ENCODE measurements at places on chromosomes 12 and 14.

- DNase-seq: peak; percentile 55
Measured at GRCh38 chr14:92706386-92706785, 42.0 kb downstream of the LGMN start.

- no peak for DNase-seq
Measured at GRCh38 chr14:94081386-94081820, 293 bp downstream of the IFI27L1 start.

- peak; percentile 71 for DNase-seq
Measured at GRCh38 chr12:5988659-5989116, 43.6 kb upstream of the ANO2 start.

DNA sequence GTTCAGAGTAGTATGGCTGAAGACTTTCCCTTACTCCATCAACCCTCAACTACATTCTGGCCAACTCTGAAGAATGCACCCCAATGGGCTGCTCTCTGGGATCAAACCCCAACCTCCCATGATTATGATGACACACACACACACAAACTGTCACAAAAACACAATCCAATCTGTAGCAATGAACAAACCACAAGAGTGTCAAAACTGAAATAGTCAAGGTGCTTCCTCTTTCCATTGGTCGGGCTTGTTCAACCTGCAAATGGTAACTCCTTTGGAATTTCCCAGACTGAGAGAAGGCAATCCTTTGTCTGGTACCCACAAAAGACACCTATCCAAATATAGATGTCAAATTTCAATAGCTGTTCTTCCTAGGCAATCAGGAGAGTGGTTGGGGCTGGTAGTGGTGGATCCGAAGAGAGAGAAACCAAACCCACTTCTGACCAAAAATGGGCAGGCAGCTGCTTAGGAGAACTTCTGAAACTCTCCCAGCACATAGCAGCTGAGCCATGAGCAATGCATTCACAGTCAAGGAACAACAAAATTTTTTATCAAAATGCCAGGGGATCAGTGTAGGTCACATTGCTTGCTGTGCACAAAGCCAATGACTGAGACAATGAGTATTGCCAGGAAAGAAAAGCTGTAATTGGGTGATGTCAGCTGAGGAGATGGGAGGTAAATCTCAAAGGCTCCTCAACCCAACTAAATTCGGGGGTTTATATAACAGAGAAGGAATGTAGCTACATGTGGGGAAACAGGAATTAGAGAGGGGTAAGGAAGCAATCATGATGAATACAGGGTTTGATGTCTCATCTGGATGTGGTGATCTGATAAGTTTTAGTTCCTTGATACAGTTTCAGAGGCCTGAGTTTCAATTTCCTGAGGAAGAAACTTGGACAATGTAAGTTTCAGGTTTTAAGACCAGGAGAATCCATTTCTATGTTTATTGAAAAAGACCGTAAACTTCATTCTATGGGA is 191.4 kb downstream of the KITLG start:
- DNase-seq: peak; percentile 20

DNA sequence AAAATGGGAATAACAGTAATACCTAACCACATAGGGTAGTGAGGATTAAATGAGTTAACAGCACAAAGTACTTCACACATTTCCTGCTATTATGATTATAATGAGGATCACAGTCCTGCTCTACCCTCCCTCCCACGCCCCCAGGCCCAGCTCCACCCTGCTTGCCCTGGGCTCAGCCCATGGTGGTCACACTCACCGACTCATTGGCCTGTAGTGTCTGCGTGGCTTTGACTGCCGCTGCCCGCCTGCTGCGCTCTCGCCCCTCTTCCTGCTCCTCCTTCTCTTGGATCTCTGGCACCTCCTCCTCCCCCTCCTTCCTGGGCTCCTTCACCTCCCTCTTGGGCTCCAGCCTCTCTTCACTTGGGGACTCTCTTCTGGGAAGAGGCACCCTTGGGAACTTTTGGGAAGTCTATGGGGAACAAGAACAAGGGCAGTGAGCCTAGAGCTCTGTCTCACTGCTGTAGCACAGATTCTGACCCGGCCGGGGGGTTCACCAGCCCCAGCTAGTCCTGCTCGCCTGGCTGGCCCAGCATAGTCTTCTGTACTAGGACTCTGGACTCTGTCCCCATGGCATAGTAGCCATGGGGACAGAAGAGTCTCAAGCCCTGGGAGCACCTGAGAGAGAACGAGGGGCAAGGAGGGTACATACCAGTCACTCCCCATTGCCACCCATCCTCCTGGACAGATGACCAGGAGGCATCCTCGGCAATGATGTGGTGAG is 7.1 kb upstream of the PNMA1 start:
- DNase-seq: no peak

DNA sequence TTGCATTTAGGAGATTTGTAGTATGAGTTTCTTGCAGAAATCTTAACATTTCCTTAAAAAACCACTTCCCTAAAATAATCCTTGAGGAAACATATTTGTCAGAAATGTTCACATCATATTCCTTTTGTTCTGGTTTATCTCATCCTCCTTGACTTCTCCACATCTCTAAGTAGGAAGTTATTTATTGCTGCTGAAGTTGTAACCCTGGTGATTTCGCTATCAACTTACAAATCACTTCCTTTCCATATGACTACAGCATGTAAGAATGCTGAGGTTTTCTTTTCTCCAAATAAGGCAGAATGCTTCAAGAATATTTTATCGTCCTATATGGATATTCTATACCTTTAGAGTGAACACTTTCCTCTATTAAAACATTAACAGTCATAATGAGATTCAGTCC is 751.7 kb downstream of the NRXN3 start:
- DNase-seq: no peak
